GM19239 (cell line): ENCODE measurements at places on chromosomes 7 and 10.

- no peak for DNase-seq
These were observed 60.4 kb downstream of the SEMA3A start for GRCh38 chr7:84134169-84134568.

DNA sequence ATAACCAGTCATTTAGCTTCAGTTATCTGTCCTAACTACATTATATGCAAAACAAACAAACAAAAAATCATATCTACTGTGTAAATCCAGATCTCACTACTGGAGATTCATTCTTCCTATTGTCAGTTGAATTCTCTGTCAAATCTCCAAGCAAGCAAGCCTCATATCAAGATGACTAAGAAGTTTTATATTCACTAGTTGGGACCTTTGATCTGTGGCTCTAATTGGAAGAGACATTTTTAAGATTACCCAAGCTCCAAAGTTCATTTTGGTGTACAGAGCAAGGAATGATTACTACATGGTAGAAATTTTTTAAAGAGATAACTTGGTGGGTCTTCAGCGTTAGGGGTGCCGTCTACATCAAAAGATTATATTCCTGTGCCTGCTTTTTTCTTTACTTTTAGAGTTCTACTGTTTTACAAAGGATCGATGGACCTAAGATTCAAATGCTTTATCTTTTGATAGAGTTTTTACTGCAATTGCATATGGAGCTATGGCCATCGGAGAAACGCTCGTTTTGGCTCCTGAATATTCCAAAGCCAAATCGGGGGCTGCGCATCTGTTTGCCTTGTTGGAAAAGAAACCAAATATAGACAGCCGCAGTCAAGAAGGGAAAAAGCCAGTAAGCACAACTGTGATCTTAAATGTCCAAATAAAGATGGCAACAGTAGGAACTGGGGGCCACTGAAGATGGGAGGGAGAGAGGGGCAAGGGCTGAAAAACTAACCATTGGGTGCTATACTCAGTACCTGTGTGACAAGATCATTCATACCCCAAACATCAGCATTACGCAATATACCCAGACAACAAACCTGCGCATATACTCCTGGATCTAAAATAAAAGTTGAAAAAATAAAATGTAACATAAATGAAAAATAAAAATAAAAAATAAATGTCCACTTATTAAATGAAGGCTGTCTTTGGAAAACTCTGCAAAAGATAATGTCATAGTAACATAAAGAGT, 47.9 kb downstream of the SP8 start:
- no peak for DNase-seq

- DNase-seq: no peak
These were observed 193.4 kb downstream of the CACNB2 start for GRCh38 chr10:18333621-18334020.

- no peak for DNase-seq
These were observed 1006.3 kb downstream of the SORCS1 start for GRCh38 chr10:106158241-106158640.

- peak; percentile 12 for DNase-seq
These were observed 177.9 kb downstream of the PDE1C start for GRCh38 chr7:31892099-31892829.

GRCh38 chr7:34837316-34837715, 179.3 kb downstream of the NPSR1 start:
- DNase-seq: no peak

- DNase-seq: no peak
These were observed at the start of gene CPXM2 for GRCh38 chr10:123891144-123892071. CPXM2 (minus strand) TSS chr10:123891807; CDS start chr10:123891659, 148 bp downstream.
